ENCODE measurements at places on chromosomes 3 and 15.

DNA sequence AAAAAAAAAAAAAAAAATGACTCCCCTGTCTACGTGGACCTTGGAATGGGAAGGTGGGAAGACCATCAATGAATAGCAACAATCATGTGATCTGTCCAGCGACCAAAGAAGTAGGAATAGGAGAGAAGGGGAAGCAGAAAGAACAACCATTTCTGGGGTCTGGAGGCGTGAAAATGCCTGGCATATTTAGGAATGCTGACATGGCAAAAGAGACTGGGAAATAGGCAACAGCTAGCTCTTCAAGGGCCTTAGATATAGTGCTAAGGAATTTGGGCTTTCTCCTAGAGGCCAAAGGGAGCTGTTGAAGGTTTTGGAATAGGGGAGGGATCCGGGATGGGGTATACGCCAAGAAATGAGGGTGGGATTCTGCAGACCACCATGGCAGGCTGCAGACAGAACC is 5.9 kb downstream of the SLC22A13 start:
- DNase-seq, result no peak

DNA sequence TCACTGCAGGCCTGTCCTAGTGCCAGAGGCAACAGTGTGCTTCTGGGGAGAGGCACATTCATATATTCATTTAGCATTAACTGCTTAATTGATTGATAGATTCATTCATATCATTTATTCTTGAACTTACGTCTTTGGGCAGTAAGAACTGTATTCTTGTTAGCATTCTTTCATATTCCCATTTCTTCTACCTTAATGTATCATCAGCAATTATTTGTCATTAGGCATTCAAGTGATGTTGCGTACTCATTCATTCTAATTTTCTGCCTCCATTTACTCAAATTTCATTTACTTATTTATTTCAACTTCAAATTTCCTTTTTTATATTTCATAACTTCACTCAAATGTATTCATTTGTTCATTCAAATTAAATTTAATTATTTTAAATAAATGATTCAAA is 31.5 kb upstream of the CCR4 start:
- DNase-seq, result no peak

DNA sequence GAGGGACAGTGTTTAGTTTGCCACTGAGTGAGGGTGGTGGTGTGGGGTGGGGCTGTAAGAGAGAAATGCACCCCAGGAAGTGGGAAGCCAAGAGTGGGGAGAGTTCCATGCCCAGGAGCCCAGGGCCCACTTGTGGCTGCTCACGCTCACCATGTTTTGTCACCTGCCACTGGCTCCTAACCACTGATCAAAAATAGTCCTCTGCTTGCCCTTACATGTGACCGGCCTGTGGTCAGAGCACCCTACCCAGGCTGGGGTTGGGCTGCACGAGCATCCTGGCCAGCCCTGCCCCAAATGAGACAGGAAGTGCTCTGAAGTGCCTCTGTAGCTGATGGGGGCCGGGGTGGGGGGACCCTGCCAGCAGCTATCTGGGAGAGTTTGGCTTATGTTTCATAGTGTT is 216.3 kb downstream of the RPLP1 start:
- no peak for DNase-seq

GRCh38 chr3:81884791-81885190 is 123.3 kb upstream of the GBE1 start:
- no peak for DNase-seq

DNA sequence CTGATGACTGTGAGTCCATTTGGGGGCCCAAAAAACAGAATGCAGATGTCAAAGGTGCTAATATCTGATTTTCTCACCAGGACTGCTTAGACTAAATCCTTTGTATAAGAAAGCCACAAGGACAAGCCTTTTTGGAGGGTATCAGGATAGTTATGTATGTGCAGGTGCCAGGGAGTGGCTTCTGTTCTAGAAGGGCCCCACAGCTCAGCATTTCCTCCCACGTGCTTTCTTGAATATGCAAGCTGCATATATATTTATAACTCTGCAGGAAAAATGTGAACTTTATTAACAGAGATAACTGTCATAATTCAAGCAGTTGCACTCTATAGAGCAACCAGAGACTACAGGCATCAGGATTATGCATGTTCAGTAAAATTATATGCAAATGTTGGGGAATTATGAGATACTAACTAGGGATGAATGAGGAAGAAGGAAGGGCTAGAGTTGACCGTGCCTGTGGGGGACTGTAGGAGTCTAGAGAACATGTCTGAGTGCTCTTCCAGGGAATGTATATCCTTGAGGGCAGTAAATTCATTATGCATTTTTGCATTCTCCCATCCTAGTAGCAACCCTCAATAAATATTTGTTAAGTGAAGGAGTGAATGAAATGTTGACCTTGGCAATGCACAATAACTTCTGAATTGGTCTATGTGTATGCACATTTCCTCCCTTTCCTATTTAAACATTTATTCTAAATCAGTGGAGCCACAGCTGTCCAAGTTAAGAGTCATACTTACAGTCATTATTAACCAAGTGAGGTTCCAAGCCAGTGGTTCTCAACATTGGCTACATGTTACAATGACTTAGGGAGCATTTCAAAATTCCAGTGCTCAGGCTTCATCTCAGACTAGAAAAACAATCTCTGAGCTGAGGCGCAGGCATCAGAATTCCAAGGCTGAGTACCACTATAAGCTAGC is 94.8 kb upstream of the ANKRD28 start:
- no peak for DNase-seq

GRCh38 chr3:126524429-126524988 is 554 bp downstream of the CHST13 start:
- no peak for DNase-seq

DNA sequence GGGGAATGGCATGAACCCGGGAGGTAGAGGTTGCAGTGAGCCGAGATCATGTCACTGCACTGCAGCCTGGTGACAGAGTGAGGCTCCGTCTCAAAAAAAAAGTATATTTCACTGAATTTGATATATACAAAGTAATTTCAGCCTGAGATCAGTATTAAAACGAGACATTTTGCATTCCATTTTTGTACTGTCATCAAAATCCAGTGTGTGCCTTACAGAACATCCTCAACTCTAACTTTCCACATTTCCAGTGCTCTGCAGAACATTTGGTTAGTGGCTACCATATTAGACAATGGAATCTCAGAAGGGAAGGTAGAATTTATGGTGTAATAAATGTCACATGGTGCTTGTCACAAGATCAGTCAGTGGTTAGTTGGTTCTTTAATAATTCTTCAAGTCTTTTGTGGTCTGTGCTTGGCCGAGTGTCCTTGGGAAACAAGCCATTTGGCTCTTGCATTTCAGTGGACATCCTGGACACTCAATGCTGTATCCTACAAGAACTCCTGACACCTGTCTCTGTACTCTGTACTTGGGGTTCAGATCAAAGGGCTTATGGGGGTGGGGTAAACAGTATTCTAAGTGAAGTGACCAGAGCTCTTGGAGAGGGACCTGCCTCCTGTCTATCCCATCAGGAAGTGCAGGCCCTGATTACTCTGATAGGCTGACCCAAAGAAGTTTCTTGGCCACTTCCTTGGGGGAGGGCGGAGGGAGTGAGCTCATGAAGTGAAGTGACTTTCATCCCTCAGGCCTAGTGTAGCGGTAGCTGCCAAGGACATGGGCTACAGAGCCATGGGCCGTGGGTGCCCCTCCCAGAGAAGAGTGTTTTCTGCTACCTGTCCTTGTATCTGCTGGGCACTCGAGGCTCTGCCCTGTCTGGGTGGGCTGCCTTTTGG is 3.7 kb downstream of the ACVR2B start:
- no peak for DNase-seq

DNA sequence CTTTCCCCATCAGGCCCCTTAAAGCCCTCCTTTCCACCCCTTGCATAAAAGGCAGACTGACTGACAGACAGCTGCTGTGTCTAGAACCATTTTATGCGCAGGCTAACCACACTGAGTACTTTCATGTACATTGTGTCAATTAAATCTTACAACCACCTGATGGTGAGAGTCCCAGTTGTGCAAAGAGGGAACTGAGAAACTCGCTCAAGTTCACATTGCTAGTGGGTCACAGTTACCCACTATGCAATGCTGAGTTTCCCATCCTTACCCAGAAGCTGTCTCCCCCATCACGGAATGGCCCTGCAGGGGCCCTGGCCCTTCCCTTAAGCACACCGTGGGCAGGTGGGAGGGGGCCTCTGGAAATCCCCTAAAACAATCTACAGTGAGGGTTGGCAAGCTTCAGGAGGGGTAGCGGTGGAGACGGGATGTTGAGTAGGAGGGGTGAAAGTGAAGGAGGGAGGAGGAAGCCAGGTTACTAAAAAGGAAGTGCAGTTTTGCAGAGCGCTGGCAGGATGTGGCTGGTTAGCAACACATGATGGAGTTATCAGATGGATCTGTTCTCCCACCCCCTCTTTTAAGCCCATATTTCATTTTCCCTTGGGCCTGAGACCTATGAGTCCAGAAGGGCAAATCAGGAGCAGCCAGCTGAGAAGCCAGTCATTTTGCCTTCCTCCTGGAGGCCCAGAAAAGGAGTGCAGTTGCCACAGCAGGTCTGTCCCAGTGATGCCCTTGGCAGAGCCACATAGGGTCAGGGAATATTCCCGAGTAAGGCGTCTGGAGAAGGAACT is 30.0 kb downstream of the STARD5 start:
- peak; percentile 41 for DNase-seq

DNA sequence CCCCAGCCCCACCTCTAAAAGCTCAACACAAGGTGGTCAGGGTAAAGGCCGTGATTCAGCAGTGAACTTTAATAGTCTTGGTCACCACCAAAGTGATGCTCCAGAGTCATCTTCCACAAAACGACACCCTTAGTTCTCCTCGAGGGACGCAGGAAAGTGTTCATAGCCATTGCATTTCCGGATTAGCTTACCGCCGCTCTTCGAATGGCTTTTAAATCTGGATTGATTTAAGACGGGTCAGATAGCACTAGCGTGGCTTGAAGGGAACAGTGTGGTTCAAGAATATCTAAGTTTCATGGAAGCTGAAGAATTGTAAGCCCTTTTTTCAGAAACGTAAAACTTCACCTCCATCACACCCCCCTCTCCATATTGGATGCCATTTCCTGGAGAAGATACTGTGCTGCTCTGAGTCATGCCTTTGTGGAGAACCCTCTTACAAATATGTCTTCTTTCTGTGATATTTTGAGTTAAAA is 829 bp downstream of the RNF7 start:
- DNase-seq, result no peak

DNA sequence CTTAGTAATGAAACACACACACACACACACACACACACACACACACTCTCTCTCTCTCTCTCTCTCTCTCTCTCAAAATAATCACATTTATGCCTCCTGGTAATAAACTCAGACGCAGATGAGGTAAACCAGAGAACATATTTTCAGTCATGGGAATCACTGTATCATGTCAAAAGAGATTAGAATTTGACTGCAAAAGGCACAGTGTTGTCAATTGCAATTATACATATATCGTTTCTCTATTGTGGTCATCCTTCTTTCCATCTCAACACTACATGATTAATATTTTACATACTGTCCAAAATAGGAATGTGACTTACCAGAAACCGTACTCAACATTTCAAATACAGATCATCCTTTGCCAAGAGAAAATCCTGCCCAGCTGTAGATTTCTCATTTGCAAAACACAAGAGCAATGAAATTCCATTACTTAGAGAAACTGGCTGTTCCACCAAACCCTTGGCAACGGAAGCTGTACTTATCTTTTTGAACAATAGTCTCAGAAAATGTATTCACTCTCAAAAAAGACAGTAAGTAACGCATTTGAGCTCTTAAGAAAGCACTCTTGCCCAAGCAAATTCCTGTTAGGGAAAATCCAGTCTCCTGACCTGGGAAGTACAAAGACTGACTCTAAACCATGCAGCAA is 24.3 kb downstream of the PDZRN3 start:
- no peak for DNase-seq

- no peak for DNase-seq
Observed at GRCh38 chr3:186532598-186533072, 11.5 kb downstream of the CRYGS start.

DNA sequence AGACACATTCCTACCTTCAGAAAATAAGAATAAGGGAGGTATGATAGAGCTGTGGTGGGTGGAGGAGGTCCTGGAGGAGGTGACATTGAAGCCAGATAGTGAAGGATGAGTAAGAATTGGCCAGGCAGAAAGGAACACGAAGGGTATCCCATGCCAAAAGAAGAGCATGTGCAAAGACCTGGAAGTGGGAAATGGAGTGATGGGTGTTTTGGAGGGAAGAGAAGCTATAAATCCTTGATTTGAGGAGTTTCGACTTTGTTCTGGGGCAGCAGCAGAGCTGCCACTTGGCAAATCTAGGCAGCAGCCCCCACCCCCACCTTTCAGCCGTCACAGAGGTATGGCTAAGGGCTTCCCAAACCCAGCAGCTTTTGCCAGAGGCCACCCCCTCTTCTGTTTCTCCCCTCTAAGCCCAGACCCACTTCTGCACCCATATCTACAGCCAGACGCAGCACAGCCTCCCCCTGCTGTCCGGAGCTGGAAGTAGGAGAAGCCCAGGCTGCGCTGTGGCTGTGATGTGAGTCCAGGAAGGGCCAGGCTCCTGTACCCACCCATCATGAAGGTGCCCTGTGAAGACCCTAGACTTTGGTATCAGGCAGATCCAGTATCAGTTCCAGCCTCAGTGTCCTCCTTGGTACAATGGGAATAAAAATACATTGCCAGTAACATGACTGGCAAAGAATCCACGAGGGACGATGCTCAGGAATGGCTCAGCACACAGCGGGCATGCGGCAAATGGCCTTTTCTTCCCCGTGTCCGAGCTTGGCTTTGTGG is 188.7 kb upstream of the LINGO1 start:
- DNase-seq, result no peak

DNA sequence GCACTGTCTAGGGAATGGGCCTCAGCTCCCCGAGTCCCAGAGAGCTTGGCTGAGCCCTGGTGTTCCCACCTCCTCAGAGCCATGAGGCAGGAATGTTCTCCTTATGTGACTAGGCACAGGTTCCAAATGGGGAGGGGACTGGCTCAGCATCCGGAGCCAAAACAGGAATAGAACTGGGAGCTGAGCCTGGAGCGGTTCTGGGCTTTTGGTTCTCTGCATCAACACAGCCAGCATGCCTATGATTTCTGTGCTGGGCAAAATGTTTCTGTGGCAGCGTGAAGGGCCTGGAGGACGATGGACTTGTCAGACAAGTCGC is at the start of gene FAM131A:
Gene FAM131A, plus strand, starts transcription at position 202 of the 316 bp plus-strand sequence. Its CDS starts 31 bp downstream, at position 233.
- no peak for DNase-seq

GRCh38 chr3:5186089-5186857 is 1.2 kb upstream of the EDEM1 start:
- no peak for DNase-seq
